ENCODE measurements at places on chromosomes 1 and 21.

DNA sequence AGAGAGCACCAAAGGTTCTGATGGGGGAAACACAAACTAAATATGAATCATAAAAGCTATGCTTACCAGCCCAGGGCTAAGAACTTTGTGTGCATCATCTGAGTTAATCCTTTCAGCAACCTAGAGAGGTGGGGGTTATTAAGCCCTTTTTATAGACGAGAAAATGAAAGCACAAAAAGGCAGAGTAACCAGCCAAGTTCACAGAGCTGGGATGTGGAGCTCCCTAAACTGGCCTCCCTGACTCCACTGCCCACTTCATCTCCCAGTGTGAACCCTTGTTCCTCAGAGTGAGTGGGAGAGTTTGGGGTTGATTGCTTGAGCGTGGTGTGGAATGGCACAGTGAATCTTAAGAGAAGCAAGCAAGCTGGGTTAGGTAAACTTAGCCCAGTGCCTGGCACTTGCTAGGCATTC, 10.8 kb upstream of the BCAR3 start:
- no peak for DNase-seq

GRCh38 chr1:211831558-211832323, 1.2 kb upstream of the LPGAT1 start:
- peak; percentile 85 for DNase-seq

- DNase-seq: no peak
These were observed 4.8 kb upstream of the SLC2A1 start for GRCh38 chr1:42963378-42964043.

DNA sequence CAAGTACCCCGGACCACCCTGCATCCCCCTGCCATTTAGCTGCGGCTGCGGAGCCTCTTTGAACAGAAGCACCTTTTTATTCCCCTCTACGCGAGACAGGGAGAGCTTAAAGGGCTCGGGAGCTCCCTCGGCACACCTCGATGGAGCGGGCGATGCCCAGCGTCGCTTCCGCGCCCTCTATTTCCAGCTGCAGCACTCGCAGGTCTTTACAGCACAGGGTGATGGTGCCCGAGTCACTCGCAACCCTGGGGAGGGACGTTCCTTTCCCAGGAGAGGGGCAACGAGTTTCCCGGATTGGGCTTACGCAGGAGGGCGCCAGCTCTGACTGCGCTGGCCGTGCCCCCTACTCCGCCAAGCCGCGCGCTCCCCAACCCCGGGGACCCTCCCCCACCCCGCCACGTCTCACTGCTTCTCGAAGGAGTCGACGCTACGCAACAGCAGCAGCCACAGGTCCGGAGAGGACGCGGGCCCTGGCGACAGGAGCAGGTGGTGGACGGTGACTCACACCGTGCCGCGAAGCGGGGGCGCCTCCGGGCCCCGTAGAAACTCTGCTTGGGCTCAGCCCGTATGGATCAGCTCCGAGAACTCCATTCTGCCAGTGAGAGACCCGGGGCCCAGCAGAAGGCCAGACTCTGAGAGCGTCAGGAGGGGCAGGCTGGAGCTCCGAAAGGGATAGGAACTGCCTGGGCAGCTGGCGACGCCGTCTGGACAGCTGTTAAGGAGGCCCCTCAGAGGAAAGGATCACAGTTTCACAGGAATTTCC, 5.8 kb upstream of the FAM167B start:
- peak; percentile 30 for DNase-seq

GRCh38 chr1:176878750-176879536, 285.6 kb downstream of the ASTN1 start:
- peak; percentile 57 for DNase-seq

- DNase-seq: no peak
These were observed 7.2 kb upstream of the UBE2U start for GRCh38 chr1:64196074-64196870.

DNA sequence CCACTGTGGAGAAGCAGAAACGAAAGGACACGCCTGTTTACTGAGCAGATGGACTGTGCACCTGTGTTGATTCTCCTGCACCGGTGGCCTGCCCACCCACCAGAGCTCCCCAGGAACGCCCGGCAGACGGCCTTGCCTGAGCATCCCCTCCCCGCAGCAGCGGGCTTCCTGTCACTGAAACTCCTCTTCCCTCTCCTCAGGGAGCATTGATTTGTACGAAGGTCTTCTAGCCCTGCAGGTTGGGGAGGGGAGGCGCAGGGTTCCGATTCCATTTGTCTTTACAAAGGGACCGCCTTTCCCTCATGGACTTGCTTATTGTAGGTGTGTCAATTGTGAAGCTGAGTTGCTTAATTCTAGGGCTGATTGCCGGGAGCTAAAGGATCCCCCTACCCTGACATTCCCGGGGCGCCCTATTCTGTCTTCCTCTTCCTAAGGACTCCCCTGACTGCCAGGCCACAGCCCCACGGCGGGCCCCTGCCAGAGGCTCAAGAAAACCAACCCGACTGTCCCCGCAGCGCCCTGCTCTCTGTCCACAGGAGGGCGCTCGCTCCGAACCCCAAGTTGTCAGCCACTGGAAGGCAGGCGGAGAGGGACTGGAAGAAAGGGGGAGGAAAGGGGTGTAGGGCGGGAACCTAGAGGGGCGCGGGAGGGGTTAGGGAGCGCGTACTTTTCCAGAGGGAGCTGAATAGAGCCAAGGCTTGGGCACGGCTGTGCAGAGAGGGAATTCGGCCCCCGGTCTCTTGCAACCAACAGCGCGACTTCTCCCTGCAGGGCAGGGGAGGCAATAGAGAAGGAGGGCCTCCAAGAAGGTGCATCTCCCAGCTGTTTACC, 2.8 kb downstream of the S100A6 start:
- DNase-seq: peak; percentile 99

GRCh38 chr1:64597113-64597512, 127.2 kb downstream of the CACHD1 start:
- DNase-seq: no peak

- no peak for DNase-seq
These were observed 74.9 kb downstream of the PIK3CD start for GRCh38 chr1:9726406-9726805.

DNA sequence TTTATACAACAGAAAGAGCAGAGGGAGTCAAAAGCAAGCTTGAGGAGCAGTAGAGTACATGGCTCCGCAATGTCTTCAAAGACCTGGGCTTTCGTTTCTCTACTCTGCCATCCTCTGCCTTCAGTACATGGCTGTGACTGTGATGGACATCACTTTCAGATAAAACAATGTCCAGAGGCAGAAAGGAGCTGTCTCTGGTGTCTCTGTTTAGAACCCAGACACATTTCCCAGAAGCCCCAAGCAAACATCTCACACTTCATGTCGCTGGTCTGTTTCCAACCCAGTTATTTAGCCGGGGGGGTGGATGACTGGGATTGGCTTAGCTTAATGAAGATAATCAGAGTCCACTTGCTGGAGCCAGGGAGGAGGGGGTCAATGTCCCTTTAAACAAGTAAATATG, 25.6 kb downstream of the SGIP1 start:
- DNase-seq: no peak

DNA sequence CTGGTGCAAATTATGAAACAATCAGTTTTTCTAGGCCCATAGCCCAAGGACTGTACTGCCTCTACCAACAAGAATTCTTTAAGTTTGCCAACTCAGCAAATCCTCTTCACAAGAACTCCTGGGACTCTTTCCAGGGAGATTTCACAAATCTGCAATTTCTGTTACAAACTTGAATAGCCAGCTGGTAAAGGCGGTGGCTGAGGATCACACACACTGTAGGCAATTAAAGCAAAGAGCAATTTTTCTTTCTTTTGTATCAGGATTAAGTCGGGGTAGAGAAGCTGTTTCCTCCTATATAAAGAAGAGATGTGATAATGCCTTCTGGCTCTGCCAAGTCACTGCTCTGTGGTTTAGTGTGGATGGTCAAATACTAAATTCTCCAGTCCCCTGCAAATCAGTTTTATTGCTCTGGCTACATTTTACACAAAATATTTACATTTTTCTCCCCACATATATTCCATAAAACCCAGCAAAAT, 1.7 kb downstream of the ALDH9A1 start:
- DNase-seq: no peak

DNA sequence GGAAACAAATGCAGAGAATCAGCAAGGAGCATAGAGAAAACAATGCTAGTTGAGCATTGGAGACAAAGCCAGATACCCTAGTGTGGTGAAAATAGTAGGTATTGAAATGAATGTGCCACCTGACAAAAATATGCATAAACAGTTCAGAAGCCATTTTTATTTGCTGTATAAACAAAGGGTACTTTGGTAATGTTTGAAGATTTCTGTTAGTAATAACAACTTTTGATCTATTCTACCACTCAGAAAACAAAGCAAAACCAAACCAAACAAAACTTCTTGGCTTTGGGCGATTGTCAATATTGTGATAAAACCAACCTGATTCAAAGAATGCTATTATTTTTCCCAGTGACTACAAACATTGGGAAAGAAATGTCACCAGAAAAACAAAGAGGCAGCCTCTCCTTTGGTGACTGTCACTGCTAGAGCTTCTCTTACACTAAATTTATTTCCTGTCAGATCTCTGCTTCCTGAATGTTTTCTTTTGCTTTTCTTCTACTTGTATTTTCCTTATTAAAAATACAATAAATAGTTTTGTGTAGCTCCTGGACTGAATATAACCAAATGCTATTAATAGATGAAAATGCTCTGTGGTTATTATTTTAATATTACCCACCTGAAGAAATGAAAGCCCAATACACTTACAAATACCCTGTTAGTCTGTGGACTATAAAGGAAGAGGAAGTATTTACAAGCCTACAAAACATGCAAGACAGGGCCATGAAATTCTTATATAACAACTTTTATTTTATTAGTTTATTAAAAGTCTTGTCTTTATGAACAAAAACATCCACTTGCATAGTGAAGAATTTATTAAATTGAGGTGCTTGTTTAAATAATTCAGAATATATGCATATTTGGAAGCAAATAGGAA, 5.7 kb downstream of the ATP6V1G3 start:
- DNase-seq: no peak

DNA sequence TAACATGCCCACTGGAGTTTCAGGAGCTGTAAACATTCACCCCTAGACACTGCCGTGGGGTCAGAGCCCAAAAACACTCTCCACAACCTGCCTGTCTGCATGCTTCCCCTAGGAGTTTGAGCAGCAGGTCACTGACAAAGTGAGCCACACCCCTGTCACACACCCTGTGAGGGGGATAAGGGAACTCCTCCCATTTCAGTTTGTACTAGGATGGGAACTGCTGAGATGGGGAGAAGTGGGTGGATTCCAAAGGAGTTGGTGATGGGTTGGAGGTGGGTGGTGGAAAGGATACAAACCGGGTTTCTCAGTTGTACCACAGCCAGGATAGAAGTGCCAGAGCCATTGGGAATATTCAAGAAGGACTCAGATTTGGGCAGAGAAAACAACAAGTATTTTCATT, 140.2 kb downstream of the MIS18A start:
- DNase-seq: no peak

DNA sequence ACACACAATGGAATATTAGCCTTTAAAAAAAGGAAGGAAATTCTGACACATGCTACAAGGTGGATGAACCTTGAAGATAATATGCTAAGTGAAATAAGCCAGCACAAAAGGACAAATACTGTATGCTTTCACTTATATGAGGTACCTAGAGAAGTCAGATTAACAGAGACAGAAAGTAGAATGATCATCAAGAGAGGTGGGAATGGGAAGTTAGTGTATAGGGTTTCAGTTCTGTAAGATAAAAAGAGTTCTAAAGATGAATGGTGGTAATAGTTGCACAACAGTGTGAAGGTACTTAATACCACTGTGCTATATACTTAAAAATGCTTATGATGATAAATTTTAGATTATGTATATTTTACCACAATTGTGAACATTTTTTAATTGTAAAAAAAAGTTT, 7.2 kb downstream of the RPAP2 start:
- DNase-seq: no peak

DNA sequence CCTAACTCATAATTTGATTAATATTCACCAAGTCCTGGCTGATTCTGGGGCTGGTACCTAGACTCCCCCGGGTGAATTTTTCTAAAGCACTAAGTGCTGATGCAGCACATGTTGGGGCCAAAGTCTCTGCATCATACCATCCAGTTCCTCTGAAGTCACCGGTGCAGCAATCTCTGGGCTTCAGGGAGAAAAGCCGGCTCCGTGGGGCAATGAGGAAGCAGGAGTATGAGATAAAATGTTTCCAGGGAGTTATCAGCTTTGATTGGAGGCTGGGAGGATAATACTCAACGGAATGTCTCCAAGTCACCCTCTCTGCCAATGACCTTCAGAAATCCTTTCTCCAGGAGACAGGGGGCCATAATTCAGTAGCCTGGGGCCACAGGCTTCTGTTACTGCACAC, 1.2 kb downstream of the FCAMR start:
- DNase-seq: no peak

DNA sequence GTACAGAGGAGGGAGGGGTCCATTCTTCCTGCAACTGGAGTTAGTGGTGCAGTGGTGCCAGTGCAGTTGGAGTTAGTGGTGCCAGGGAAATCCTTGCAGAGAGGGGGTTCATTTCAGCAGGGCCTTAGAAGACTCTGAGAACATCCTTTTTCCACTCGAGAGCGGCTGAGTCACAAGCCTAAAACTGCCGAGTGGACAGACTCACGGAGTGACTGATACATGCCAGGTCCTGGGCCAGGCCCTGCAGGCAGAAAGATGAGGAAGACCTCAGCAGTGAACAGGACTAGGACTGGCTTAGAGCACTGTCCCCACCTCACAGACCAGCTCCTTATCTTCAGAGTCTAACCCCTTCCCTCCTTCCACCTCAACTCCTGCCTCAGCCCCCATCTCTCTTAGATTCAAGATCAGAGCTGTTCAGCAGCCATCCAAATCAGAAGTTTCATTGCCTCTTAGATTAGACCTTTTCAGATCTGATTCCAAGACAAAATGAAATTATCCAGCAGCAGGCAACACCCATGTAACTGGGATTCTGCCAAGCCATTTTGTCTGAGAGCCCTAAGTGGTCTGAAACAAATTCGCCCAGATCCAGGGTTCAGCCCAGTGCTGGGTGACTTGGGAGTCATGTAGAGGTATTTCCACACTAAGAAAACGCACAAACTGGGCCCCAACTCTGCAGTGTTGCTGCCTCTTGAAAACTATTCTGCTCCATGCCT, 12.7 kb upstream of the IKBKE start:
- DNase-seq: no peak

GRCh38 chr1:17588048-17588871, 48.8 kb downstream of the ARHGEF10L start:
- peak; percentile 68 for DNase-seq

DNA sequence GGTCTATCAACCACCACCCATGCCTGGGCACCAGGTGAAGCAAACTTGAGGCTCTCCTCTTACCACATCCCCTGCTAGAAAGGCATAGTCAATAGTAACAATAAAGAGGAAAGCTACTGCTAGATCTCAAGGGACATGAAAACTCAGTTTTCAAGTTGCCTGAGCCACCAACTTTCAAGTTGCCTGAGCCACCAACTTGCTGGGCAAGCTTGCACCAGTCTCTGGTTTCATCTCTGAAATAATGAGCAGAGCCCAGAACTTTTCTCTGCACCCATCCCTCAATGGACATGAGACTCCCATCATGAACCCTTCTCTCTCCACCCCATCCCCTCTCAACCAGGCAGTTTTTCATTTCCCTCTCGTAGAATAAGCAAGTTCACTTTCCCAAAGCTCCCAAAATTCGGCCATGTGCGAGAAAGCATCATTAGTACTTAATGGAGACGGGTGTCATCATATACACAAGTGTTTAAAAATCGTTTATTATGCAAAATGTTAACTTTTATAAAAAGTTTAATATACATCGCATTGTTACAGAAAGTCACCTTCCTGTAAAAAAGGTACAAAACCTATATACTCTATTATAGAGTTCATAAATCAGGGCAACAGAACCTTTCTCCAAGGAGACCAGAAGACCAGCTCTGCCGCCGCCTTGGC, 1.7 kb downstream of the ID3 start:
- no peak for DNase-seq
